Activated naive CD4-positive, alpha-beta T cell treated with Interleukin-2 at 50 U/mL for 16 hours (primary cell): ENCODE measurements at places on chromosomes 5 and 9.
A peak's percentile ranks its signal among the peaks of the same experiment; 100 is the strongest.

DNA sequence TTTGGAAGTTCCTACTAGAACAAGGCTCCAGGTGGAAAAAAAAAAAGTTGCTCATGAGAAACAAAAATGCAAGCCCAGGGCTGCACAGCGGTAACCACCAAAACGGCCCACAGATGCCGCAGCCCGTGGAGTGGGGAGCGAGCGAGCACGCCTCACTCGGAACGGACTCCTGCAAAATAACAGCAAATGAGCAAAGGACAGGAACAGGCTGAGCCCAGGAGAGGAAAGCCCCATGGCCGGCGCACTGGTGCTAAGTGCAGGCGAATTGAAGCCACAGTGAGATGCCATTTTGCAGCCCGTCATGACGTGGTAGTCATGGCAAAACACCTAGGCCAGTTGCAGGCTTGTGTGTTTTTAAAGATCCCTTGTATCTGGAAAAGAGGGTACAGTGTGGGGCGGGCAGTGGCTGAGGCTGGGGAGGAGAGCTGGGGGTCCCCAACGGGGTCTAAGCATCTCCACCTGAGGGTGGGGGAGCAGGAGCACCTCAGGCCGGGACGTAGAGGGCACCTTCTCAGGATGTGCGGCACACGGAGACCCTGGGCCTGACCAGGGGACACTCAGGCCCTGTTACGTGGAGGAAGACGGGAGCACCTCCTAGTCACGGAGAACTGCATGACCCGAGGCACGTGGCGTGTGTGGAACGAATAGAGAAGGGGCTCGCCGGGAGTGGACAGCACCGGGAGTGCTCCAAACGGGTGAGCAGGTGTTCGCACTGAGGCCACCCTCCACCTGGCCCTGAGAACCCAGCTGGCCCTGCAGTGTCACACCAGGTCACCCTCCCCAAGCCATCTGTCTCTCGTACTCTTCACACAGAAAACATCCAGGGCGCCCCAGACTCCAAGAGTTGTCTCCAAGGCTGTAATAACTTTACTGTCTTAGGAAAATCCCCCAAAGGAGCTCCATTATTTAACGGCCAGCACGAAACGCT, 10.7 kb downstream of the GRM6 start:
- DNase-seq, result no peak

DNA sequence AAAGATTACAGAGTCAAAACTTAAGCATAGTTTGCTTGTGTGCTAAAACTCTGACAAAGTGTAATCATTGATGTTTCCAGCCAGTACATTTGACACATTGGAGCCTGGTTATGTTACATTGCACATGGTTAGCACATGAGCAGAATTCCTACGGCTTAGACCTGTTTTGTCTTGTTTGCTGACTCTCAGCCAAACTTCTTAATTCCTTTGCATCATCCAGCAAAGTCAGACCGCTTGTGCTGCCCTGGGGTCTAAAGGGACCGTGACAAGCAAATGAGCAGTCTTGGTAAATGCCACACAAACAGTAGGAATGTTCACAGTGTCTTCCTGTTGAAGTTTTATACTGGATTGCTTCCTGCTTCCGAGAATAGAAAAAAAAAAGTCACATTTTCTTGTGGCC, 72.0 kb upstream of the ENTREP1 start:
- DNase-seq, result no peak

- DNase-seq, result no peak
Observed at GRCh38 chr5:179128976-179129375, 68.8 kb downstream of the ZNF354C start.

DNA sequence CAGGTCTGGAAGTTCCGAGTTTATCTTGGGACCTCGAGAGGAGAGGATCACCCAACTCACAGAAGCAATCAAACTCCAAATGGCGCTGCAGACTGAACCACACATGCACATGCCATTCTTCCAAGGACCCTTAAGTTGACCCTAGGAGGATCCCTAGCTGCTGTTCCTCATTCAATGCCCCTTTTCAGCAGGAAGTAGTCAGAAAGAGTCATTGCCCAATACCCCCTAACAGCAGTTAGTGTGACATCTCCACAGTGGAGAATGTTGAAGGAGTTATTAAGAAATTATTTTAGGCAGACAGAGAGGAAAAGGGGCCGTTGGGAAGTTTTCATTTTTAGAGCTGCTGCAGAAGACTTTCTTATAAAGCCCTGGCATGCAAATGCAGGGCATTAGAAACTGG, 229.9 kb upstream of the DAB2 start:
- DNase-seq, result no peak

GRCh38 chr5:159928122-159928909, 12.0 kb downstream of the ADRA1B start:
- DNase-seq, result no peak

- DNase-seq, result no peak
Observed at GRCh38 chr9:121350993-121351561, 19.0 kb downstream of the STOM start.

DNA sequence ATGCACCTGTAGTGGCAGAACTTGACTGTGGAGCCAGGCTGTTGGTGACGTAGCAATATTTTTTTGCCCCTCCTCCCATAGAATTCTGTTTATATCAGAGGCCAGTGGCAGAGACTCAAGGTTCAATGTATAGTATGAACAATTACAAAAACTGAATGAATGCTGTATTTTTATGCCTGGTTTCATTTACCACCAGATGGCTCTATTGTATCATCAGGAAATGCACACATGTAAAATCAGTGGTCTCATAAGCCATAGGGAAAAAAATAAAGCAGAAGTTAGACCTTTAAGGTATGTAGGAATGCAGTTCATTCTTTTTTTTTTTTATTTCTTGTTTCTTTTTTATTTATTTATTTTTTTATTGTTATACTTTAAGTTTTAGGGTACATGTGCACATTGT, 43.6 kb downstream of the CCDC192 start:
- no peak for DNase-seq

- no peak for DNase-seq
Observed at GRCh38 chr9:118785456-118785855, 583.8 kb downstream of the BRINP1 start.

DNA sequence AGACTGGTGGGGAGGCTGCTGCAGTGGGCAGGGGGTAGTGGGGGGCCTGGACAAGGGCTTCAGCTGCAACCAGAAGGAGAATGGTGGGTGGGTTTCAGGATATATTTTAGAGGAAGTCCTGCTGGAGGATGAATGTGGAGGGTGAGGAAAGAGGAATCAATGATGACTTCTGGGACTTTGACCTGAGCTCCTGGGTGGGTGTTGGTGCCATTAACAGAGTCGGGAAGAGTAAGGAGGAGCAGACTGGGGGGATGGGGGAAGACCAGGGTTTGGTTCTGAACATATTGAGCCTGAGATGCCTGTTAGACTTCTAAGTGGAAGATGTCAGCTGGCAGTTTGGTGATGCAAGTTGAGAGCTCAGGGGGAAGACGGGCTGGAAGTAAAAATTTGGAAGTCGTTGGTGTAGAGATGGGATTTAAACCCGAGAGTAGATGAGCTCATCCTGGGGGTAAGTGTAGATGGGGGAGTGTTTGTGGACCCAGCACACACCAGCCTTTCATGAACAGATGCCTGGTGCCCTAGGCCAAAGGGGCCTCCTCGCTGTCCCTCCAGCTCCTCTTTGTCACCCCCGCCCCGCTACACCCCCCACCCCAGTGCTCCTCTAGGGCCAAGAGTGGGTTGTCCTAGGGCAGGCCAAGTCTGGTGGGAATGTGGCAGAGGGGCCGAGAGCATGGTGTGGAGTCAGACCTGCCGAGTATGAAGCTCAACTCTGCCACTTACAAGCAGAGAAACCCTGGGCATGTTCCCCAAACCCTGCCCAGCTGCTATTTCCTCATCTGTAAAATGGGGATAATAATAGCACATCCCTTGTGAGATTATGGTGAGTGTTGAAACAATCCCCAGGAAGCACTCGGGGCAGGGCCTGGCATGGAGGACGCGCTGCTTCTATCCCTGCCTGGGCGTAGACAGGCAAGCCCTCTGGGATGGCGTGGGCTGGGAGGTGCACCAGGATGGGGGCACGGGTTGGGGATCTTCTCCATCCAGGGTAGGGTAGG, 4.0 kb downstream of the DNM1 start:
- DNase-seq, result no peak

DNA sequence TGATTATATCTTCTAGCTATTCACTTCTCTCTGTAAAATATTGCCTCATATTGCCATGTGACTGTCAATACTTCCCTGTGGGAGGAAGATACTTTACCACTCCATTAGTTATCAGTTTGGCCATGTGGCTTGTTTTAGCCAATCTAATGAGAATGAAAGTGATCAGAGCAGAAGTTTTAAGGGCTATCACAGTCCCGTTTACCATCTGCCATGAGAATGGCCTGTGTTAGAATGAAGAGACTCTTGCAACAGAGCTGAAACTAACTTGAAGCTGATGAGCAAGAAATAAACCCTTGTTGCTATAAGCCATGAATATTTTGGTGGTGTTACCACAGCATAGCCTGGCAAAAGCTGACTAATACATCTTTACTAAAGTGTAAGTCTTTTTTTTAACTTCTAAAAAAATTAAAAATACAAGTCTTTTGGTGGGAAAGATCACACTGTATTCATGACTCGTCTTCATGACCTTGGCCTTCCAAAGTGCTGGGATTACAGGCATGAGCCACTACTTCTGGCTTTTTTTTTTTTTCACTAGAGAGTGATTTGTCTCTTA, 68.0 kb upstream of the CTNNA1 start:
- no peak for DNase-seq

GRCh38 chr5:37661951-37662350, 177.9 kb downstream of the GDNF start:
- no peak for DNase-seq

DNA sequence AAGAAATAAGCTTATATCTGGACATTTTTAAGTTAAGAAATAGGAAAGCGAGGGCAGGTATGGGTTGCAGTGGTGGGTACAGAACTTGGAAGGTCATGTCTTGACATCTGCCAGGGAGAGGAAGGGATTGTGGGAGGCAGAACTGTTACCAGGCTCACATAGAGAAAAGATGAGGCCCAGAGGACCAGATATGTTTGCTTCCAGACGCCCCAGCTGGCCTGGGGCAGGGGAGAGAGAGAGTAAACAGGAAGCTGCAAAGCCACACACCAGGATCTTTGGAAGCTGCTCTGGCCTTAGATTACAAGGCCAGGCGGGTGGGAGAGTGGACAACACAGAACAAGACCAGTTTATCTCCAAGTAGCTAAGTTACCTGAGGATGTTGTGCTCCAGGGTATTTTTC, 71.2 kb downstream of the MARCHF11 start:
- no peak for DNase-seq

GRCh38 chr5:60521376-60522291, 178.3 kb downstream of the DEPDC1B start:
- DNase-seq, result no peak

DNA sequence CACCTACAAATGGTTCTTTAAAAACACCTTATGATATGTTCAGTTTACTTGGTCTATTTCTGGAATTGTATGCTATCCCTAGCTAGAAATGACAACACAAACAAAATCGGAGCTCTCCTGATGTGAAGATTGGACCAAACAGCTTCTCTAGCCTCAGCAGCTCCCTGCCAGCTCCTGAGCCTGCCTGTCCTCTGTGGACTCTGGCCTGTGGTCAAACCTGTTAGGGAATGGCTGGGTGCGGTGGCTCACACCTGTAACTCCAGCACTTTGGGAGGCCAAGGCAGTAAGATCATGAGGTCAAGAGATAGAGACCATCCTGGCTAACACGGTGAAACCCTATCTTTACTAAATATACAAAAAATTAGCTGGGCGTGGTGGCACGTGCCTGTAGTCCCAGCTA, 195.3 kb downstream of the GAS1 start:
- no peak for DNase-seq

DNA sequence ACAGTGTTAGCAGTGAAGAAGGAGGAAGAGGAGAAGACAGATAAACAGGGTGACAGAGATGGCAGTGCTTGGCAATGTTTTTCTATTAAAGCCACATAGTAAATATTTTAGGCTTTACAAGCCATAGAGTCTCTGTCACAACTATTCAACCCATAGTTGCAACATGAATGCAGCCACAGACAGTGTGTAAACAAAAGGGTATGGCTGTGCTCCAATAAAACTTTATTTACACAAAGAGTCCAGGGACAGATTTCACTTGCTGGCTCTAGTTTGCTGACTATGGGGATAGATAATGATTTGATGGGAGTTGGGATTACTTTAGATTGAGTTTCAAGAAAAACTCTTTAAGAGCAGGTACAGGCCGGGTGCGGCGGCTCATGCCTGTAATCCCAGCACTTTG, 224.8 kb upstream of the SEMA6A start:
- DNase-seq, result no peak

DNA sequence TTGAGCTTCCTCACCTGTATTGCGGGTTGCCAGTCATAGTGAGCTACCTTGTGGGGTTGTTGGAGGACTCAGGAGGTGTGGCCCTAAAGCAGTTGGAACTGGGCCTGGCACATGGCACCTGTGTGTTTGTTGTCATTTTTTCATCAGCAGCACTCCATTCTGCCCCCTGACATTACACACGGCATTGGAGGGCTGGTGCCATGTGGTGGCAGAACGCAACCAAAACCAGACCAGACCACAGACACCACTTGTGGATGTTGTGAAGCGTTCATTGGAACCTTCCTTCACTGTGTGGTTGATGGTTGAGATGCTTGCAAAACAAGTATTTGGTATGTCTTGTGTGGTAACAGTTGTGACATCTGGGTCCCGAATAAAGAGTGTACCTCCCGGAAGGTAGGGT, 113.2 kb upstream of the ERCC6L2 start:
- no peak for DNase-seq

GRCh38 chr5:178382754-178383164, 150.2 kb upstream of the PHYKPL start:
- DNase-seq, result no peak

GRCh38 chr5:92665506-92665905, 915.5 kb downstream of the NR2F1-AS1 start:
- DNase-seq, result no peak

DNA sequence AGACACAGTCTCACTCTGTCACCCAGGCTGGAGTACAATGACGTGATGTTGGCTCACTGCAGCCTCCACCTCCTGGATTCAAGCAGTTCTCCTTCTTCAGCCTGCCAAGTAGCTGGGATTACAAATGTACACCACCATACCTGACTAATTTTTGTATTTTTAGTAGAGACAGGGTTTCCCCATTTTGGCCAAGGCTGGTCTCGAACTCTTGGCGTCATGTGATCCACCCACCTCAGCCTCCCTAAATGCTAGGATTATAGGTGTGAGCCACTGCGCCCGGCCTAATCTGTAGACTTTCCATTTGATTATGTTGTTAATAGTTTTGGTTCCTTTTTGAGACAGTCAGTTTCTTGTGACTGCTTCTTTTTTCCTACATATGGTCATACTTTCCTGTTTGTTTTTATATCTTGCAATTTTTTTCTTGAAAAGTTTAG, 31.0 kb downstream of the MTREX start:
- DNase-seq, result peak; percentile 71

GRCh38 chr5:124748687-124749594, 2.5 kb upstream of the ZNF608 start:
- no peak for DNase-seq
